DND-41 (cell line): ENCODE measurements at places on chromosomes 3 and 15.
A peak's percentile ranks its signal among the peaks of the same experiment; 100 is the strongest.

GRCh38 chr3:158920371-158920770 lies 118.5 kb downstream of the MFSD1 start:
- no peak for DNase-seq

- DNase-seq: peak; percentile 18
Measured at GRCh38 chr3:47961815-47962606, 54.2 kb downstream of the MAP4 start.

- no peak for DNase-seq
Measured at GRCh38 chr3:141412087-141412935, 44.0 kb downstream of the ZBTB38 start.

DNA sequence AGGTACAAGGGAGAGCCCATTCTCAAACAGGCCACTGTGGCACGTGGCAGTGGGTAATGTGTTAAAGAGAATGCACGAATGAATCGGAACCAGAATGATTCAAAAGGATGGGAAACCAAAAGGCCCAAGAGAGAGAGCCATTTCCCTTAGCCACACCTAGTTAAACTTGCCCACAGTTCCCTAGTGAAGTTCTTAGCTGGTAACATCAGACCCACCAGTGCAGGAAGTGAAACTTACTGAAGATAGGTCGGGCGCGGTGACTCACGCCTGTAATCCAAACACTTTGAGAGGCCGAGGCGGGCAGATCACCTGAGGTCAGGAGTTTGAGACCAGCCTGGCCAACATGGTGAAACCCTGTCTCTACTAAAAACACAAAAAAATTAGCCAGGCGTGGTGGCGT lies 97.1 kb downstream of the MEX3B start:
- DNase-seq: no peak

GRCh38 chr15:41822957-41823356 lies 4.9 kb upstream of the JMJD7 start:
- DNase-seq: no peak

GRCh38 chr3:151845306-151845905 lies 28.0 kb upstream of the SUCNR1 start:
- DNase-seq: no peak

- no peak for DNase-seq
Measured at GRCh38 chr3:53650424-53650823, 156.0 kb downstream of the CACNA1D start.
